ENCODE measurements at places on chromosomes 11 and 22. TPM values are rescaled to one million over a fixed set of nuclear protein-coding genes. Genes with fewer than 3 reads are reported as not detected.

- DNase-seq: no peak
Observed at GRCh38 chr22:22689621-22690345, 45.4 kb downstream of the GGTLC2 start.

- DNase-seq: no peak
Observed at GRCh38 chr11:129141748-129142523, 50.2 kb downstream of the ARHGAP32 start.

DNAL4 gene
- 12.2 TPM for polyA plus RNA-seq

- no peak for DNase-seq
Observed at GRCh38 chr11:833114-833791, 501 bp downstream of the CD151 start.

DNA sequence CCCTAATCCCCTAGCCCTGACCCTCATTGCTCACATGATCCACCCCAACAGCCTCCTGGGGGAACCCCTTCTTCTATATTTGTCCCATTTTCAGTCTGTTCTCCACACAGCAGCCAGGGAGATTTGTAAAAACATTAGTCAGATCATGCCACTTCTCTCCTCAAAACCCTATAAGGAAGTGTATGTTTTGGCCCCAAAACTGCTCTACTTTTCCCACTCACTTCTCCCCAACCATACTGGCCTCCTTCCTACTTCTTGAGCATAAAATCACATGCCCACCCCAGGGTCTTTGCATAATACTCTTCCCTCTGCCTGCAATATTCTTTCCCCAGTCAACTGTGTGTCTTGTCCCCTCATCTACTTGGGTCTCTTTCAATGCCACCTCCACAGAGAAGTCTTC is 4.7 kb upstream of the SLC22A12 start:
- DNase-seq: no peak

BACE1 gene
- 34.0 TPM for polyA plus RNA-seq

GRCh38 chr11:67571443-67571842 is 12.2 kb upstream of the GSTP1 start:
- DNase-seq: no peak

DNA sequence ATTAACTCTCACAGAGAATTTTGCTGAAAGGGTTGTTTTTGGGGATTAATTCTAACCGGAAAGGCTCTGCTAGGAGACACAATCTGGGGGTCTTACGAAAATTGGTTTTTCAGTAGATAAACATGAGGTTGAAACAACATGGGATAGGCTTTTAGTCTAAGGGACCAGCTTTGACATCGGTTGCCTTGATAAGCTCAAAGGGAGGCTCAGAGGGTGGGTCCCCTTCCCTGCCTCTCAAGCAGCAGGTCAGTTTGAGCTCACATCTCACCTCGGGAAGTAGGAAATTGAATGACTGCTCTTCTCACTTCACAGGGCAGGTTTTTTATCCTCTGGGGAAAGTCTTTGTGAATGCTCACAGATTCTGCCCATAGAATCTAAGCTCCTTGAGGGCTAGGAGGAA is 70.2 kb upstream of the KIRREL3 start:
- no peak for DNase-seq

All from hindlimb muscle (tissue), 1 donor.